Activated T-cell treated with anti-CD3 and anti-CD28 coated beads, Interleukin-2, amount 50 U/mL, for 72 hours (primary cell): ENCODE measurements at places on chromosomes 4 and X. TPM values are rescaled to one million over a fixed set of nuclear protein-coding genes. Genes with fewer than 3 reads are reported as not detected.

- no peak for DNase-seq
Measured at GRCh38 chr4:77703666-77704065, 98.0 kb downstream of the CXCL13 start.

DNA sequence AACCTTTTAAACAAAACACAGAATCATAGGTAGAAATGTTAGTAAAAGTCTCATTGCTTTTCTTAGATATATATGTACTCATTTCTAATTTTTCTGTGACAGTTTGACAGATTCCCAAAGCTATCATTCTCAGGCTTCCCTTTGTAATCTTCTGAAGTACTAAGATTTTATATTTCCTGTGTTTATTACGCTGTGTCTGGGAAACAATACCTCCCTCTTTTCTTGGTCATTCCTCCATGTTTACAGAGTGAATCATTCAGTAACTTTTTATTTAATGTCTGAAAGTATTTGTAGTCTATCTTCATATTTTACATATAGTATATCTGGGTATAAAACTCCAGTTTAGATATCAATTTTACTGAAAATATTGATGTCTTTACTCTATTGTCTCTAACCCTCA lies 1826.3 kb upstream of the IGFBP7 start:
- no peak for DNase-seq

DNA sequence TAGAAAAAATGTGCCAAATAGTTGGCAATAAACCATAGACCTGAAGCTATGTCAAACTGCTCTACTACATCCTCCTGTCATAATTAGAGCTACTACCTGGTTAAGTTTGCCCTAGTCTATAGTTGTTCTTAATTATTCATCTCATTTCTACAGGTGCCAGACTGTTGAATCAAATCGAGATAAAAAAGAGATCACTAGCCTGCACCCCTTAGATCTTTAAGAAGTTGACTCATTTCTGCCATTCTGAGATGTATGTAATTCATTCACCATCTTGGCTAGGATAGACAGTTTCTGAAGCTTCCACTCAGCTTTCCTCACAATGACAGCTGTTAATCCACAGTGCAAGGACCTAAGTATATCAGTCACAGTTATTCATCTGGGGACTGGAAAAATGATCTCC lies 452.1 kb upstream of the BOD1L1 start:
- DNase-seq: no peak

- no peak for DNase-seq
Measured at GRCh38 chrX:143429811-143430210, 87.5 kb downstream of the SPANXN3 start.

The FGFBP2 gene
- total RNA-seq: 14.4 TPM

DNA sequence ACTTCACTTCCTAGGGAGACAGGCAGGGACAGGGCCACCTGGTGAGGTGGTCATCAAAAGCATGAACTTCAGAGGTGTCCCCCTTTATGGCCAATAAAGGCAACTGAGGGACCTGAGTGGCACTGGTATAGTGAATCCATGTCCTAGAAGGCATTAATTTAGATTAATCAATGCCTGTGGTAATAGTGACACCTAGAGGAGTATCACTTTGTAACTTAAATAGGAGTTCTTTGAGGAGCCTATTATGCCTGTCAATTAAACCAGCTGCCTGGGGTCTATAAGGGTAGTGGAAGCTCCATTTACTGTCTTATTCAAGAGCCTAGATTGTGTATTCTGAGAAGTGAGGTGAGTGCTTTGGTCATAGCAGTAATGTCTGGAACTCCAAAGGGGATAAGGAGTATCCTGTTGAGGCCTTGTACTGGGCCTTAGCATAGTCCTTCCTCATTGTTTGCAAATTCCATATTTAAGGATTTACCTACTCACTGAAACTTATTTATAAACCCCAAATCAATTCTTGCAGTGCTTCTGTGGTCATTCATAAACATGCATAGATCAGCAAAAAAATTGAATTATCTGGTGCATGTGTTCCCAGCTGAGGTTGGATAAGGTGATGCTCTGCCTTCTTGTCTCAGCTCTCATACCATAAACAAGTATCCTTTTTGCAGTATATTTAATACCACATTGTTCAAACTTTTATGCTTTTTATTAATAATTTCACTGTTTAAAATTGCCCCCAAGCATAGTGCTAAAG lies 213.8 kb upstream of the RADX start:
- no peak for DNase-seq

GRCh38 chr4:52037689-52038102 lies 403 bp downstream of the SGCB start:
- no peak for DNase-seq

- DNase-seq: no peak
Measured at GRCh38 chr4:25155947-25156346, 4.3 kb downstream of the SEPSECS start.

DNA sequence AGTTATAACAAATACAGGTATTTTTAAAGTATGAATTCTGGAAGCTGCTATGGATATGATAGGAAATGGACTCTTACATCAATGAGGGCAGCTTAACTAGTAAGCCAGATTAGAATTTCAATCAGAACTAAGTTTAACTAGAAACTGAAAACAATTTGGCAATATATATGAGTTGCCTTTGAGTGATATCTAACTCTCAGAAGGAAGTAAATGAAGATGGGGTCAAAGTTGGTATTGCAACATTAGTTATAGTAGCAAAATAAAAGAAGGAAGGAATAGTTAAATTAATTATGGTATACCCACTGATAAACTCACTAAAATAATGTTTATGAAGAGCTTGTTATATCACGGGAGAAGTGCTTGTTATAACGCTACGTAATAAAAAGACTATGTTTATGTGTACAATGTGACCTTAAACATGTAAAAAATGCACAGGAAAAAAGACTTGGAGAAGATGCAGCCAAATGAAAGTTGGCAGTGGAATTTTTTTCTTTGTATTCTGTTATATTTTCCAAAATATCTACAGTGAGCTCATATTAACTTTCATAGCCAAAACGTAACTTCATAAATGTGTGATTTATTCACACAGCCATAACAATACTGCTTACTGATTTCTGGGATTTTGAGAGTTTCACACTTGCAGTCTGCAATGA lies 34.5 kb downstream of the PHKA2 start:
- no peak for DNase-seq

GRCh38 chrX:53072418-53073114 lies 9.6 kb upstream of the TSPYL2 start:
- no peak for DNase-seq

The DAPP1 gene
- 40.7 TPM for total RNA-seq

GRCh38 chr4:42280327-42281095 lies 116.8 kb upstream of the SHISA3 start:
- DNase-seq: peak; percentile 24

The SYTL4 gene
- total RNA-seq: not detected

GRCh38 chr4:184764601-184765000 lies 30.7 kb upstream of the CENPU start:
- no peak for DNase-seq

- no peak for DNase-seq
Measured at GRCh38 chr4:3712936-3713335, 53.2 kb upstream of the ADRA2C start.

The KANTR gene
- 11.4 TPM for total RNA-seq

DNA sequence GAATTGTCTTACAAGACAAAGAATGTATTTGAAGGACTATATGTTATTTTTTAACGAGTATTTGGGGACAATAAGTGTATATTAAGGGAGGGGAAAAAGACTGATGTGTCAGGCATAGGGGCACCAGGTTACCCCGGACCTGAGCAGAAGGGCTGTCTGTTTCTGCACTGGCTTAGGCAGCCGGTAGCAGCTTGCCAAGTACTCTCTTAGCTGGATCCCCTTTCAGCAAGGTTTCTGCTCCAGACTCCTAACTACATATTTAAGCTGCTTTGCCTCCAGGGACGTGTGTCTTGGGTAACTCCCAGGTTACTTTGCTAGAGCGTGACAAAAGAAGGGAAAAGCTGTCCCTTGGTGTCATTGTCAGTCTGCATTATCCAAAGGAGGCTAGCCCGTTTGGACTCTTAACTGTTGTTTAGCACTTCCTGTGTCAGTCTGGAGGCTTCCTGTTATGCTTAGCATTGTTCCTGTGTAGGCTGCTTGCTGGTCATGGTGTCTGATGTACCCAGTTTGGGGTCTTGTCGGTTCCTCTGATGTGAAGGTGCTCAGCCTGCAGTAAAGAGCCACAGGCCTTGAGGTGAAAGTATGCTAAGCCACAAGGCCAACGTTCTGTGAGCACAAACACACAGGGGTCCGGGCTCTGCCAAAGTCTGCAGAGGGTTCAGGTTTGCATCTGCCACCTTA lies 11.6 kb downstream of the CXCR3 start:
- DNase-seq: no peak

DNA sequence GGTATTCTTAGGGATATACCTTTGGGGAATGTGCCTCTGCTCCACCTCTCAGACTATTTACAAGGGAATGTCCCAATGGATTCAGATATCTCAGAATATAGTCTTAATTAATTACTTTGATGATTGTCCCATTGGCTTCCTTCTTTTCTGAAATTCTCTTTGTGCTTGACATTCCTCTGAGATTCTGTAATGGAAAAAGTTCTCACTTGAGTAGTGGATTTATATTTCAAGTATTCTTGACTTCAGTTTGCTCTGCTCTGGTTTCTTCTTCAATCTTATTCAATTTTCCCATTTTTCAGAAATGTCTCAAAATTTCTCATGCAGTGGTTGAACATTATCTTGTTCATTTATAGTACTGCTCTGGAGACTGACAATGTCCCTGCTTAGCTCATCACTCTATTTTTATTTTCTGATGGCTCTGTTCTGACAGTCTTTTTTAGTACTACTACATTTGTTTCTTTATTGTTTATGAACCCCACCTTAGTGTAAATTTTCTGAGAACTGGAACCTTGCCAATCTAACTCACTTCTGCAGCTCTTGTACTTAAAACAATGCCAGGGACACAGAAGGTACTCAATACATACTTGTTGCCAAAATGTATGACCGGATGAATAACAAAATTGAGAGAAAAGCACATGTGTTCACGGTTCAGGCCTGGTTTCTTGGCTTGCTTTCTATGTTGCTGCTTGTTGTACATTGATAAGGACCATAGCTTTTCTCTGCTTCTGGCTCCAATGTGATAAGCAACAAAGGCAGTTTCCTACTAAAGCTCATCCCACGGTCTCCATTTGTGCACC lies 471.7 kb downstream of the GASK1B start:
- no peak for DNase-seq

GRCh38 chr4:101348367-101348827 lies 1.1 kb upstream of the PPP3CA start:
- DNase-seq: no peak

The ARX gene
- not detected for total RNA-seq

DNA sequence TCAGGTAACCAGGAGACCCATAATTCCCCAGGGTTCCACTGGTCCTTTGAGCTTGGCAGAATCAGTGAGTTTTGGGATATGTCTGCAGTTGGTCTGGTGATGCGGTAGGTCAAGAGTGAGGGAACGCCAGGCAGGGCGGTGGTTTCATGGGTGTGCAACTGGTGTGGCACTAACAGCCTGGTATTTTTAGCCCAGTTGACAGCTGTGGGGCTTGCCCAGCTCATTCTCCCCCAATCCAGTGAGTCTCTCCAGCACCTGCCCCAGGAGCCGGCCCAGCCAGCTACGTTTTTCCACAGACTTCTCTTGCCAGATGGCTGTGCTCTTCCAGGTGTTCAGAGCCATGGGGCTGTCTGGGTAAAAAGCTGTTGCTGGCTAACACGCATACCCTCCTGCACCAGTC lies 1019.9 kb downstream of the CCSER1 start:
- no peak for DNase-seq

The FAM120C gene
- 9.9 TPM for total RNA-seq

DNA sequence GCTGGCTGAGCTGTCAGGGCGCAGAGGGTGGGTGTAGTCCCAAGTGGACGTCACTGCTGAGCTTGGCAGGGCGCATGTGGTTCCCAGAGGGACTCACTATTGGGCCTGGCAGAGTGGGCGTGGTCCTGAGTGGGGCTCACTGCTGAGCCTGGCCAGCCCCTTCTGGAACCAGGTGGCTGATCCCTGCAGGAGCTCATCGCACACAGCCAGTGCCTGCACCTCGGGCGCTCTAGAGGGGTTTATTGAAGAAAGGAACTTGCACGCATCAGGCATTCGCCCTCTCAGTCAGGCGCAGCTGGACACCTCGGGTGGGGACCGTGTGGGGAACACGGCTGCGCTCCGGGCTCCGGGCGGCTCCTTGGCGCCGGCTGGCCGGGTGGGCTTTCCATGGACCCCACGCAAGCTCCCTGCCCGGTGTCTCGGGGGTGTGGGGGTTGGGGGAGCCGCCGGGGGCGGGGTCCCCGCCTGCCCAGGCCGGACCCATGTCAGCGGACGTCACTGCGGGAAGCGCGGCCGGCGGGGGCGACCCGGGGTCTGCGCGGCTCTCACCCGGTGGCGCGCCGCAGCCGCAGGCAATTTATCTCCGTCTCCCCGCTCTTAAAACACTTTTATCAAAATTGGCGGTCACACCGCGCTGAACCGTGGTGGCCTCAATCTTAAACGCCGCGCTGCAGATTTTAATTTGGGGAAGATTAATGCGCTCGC lies 65.4 kb upstream of the NKX1-1 start:
- DNase-seq: no peak

DNA sequence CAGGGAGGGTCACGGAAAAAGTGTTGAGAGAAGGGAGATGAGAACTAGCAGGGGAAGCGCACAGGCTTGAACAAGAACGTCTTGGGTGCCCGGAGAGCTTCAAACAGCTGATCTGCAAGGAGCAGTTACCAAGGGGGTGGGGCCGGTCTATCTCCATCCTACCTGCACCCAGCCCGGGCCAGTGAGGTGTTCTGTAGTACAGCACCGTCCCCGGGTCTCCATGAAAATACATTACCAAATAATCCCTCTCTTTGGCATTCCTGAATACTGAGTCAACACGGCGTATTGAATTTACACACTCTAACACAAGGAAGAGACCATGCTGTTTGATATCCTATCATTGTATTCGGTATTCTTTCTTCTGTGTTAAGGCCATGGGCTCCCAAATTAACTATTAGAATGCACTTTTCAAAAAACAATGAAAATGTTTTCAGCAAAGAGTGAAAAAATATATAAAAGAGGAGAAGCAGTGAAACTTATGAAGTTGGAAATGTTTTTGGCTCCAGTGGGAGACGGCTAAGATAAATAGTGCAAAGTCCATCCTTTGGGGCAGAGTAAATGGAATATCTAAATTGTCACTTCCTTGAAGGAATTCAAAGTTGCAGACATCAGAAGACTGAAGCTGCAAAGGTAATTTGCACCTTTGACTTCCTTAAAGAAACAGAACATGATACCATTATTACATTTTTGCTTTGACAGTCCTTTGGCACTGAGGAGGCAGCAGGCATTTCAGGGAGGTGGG lies 90.3 kb downstream of the DHRSX start:
- DNase-seq: no peak

DNA sequence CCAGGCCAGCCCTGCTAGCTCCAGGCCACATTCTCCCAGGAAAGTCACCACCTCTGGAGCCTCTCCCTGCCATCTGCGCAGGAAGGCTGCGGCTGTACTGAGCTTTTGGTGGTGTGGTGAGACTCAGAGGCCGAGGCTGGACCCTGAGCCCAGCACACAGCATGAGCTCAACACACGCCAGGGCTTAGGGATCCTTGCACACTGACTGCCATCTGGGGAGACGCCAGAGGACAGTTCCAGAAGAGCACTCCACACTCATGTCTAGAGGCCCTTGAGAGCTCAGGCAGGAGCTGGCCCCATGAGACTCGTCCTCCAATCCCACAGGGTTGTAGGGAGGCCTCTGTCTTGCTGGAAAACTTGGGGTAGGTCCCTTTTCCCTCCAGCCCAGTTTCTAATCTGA lies 40.6 kb downstream of the ABLIM2 start:
- no peak for DNase-seq
